Eye (tissue), 1 donor: ENCODE measurements at places on chromosomes 5 and 9.
A peak's percentile ranks its signal among the peaks of the same experiment; 100 is the strongest.

GRCh38 chr5:111699976-111700375 lies 57.0 kb downstream of the NREP start:
- DNase-seq, result no peak

GRCh38 chr5:161900981-161901380 lies 53.1 kb downstream of the GABRA1 start:
- DNase-seq, result no peak

DNA sequence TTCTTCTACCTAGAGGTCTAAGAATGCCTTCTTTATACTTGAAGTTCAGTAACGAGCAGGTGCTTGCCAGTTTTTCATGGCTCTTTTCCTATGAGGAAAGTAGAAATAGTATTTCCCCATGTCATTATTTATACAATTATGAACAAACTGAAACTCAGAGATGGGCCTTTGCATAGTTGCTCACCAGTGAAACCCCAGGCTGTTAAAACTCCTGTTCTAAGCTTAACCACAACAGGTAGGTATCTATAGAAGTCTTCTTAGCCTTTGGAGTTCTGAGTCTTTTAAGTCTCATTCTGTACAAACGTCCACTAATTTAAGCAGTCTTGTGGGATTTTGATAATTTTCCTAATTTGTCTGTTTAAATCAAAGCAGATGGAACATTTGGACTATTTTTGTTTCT lies 90.1 kb downstream of the STARD4 start:
- DNase-seq, result no peak

GRCh38 chr5:138948471-138949222 lies 73.5 kb upstream of the LRRTM2 start:
- peak; percentile 56 for DNase-seq

- DNase-seq, result no peak
These were observed 7.6 kb downstream of the BASP1 start for GRCh38 chr5:17224858-17225511.

DNA sequence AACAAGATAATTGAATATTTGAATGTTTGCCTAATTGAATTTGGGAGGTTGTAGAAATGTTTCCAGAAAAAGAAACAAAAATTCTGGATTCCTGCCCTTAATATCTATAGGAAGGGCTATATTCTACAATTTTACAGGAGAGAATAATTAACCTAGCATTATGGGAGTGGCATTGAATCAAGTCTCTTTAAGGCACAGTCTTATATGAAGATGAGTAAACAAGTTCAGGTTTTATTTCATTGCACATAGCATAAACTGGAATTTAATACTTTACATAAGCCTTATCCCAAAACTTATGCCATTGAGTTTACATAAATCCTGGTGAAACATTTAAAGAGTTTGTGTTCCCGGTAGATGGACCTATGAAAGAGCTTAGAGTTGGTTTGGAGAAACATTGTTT lies 138.1 kb upstream of the ADAMTSL1 start:
- no peak for DNase-seq

DNA sequence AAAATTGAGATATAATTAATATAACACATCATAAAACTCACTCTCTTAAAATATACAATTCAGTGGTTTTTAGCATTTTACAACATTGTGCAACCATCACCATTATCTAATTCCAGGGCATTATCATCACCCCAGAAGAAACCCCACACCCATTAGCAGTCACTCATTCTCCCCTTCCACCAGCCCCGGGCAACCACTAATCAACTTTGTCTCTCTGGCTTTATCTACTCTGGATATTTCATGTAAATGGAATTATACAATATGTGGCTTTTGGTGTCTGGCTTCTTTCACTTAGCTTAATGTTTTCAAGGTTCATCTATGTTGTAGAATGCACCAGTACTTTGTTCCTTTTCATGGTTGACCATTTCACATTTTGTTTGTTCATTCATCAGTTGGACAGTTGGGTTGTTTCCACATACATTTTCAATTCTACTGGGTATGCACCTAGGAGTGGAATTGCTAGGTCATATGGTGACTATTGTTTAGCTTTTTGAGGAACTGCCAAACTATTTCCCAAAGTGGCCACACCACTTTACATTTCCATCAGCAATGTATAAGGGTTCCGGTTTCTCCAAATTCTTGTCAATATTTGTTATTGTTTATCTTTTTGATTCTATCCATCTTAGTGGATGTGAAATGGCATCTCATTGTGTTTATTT lies 62.4 kb downstream of the MARCHF3 start:
- DNase-seq, result no peak

DNA sequence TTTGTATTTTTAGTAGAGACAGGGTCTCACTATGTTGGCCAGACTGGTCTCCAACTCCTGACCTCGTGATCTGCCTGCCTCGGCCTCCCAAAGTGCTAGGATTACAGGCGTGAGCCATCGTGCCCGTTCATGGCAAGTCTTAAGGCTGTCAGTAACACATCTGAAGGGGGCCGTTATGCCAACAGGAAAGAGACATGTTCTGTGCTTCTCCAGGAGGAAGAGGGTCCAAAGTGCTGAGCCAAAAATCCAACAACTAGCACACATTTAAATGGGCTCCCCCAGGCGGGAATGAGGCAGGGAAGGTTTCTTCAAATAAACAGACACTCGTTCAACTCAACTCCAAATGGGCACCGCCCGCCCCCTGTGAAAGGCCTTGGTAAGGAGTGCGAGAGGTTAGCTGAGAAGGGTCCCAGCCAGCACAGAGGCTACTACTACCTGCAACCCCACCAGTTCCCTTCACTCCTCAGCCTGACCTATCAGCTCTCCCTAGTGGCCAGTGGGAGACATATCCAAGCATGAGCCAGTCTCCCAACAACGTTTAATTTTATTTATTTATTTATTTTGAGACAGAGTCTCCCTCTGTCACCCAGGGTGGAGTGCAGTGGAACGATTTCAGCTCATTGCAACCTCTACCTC lies 84.1 kb upstream of the DMRT1 start:
- no peak for DNase-seq

DNA sequence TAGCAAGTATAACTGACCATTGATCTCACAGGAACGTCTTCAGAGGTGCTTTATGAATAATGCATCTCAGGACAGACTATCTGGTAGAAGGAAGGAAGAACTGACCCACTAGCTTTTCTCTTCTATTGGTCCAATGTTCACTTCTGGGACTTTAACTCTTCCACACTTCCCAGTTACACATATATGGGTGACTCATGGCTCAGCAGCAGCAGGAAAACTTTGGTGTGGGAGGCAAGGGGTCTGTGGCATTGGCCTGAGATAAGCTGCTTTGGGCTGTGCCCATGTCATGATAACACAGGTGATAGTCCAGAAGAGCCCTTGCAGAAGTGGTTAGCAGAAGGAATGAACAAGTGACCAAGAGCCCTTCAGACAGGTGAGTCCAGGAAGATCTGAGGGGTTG lies 148.8 kb downstream of the RAB3C start:
- DNase-seq, result no peak

DNA sequence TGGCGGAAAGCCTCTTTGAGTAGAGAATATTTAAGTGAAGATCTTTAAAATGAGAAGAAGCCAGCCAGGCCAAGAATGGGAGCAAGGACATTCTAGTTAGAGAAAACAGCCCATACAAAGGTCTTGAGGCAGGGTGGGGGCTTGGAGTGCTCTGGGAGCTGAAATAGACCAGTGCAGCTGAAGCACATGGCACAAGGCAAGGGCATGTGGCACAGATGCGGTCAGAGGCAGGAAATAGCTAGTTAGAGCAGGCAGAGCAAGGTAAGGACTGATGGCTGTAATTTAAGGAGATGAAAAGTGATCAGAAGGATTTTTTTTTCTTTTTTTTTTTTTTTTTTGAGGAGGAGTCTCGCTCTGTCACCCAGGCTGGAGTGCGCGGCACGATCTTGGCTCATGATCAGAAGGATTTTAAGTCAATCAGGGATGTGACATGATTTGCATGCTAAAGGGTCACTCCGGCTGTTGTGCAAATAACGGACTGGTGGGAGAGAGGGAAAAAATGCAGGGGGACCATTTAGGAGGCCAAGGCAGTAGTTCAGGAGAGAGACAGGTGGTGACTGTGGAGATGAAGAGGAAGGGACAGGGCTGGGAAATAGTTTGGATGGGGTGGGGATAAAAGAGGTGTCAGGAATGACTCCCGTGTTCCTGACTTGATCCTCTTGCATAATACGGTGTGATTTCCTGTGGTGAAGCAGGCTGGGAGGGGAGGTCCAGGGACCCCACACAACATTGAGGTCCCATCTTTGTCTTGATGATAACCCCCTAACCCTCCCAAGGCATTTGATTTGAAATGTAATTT lies 207.6 kb downstream of the HSPA4 start:
- no peak for DNase-seq

GRCh38 chr9:136645903-136646754 lies 16.6 kb upstream of the EGFL7 start:
- DNase-seq, result peak; percentile 75

GRCh38 chr5:168659286-168659847 lies 80.2 kb upstream of the PANK3 start:
- DNase-seq, result no peak

DNA sequence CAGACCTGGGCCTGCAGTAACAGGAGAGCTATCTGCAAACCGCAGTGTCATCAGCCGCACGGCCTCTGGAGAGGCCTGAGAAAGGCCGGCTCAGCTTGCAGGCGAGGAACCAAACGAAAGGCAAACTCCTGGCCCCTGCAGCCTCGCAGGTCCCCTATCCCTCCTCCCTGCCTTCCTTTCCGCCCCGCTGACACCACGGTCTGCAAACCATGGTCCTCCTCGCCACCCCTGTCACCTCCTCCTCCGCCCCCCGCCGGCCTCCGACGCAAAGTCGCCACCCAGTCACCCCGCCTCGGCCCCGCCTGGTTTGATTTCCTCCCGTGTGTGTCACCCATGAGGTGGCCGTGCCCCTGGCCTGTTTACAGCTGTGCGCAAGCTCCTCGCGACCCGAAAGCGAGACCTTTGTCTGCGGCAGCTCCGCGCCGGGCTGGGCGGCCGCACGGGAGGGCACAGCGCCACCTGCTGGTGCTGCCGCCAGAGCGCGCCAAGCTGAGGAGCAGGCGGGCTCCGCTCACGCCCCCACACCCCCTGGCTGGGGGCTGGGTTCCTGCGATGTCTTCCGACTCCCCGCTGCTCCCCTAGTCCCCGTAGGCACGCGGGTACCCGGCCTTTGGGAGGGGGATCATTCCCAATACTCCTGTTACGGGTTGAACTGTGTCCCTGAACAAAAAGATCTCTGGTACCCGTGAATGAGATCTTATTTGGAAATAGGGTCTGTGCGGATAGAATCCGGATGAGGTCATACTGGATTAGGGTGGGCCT lies 19.4 kb downstream of the GBGT1 start:
- peak; percentile 93 for DNase-seq

GRCh38 chr9:108282872-108283271 lies 572.9 kb downstream of the ACTL7B start:
- DNase-seq, result no peak

- no peak for DNase-seq
These were observed 192.0 kb upstream of the PPP1R26 start for GRCh38 chr9:135287627-135288026.

DNA sequence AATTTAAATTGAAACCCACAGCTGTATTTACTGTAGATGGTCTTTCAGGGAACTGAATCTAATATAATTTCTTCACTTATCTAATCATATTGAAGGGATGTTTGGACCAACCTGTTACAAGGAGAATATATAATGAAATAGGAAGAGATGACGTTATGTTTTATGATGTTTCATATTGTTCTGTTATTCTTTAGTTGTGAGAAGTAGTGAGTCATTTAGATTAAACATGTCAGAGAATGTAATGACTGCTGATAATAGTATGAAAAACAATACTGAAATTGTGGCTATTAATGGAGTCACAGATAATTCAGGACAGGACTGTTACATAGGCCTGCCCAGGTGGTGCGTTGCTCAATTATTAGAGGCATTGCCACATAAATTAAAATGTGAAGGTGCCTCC lies 1993.4 kb downstream of the EFNA5 start:
- DNase-seq, result no peak

DNA sequence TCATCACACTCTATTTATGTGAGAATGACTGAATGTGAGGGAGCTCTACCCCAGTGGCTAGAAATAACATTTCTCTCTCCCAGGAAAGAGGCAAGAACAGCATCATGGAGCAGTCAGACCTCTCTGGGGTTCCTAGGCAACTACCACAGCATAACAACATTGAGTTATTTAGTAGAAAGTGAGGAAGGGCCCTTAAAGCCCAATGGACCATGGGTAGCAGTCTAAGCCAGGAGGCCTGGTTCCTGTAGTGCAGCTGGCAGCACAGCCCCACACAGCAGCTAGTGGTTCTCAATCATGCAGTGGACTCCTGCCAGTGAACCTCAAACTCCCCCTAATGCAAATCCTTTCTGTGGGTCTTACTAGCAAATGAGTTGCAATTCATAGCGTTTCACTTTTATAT lies 55.3 kb downstream of the SPEF2 start:
- no peak for DNase-seq

DNA sequence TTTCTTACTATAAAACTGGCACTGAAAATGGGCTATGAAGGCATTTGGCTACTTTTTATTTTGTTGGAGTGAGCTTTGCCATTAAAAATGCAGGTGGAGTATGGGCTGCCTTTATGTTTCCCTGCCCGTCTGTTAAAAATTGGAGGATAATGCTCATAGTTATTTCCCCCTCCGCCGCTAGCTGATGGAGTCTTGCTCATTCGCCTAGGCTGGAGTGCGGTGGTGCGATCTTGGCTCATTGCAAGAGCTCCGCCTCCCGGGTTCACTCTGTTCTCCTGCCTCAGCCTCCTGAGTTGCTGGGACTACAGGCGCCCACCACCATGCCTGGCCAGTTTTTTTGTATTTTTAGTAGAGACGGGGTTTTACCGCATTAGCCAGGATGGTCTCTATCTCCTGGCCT lies 8.6 kb downstream of the G3BP1 start:
- no peak for DNase-seq

- DNase-seq, result no peak
These were observed 57.1 kb downstream of the MACROH2A1 start for GRCh38 chr5:135341696-135342550.

DNA sequence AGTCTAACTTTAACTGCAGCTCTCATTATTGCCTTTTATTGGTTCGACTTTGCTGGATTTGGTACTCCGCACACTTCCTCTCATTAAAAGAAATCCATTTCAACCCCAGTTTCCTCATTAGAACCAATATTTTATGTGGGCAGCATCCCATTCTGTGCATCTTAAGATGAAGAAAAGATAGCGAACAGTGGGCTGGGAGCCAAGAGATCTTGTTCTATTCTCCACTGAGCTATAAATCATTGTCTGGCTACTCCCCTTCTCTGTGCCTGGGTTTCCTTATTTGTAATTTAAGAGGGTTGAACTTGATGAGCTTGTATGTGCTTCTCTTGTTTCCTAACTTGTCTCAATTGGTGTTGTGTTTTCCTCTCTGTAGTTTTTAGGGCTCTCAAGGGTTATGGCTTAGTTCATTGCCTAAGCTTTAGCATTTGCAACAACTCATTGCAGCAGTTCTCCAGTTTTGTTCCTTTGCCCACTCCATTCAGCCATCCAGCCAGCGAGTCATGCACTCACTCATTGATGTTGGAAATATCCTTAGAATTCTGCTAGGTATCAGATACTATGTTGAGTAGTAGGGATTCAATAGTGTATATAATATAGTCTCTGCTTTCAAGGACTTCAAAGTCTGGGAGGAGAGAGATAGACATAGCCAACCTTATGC lies 273.3 kb upstream of the TNC start:
- no peak for DNase-seq

- no peak for DNase-seq
These were observed 105.0 kb downstream of the SEMA6A start for GRCh38 chr5:116469631-116470030.

- peak; percentile 66 for DNase-seq
These were observed 59.6 kb upstream of the MAN2A1 start for GRCh38 chr5:109630093-109630492.
